ENCODE measurements at places on chromosomes 2 and 18. TPM values are rescaled to one million over a fixed set of nuclear protein-coding genes. Genes with fewer than 3 reads are reported as not detected.

OLA1 gene
- 77.4 TPM for total RNA-seq

RNF144A gene
- total RNA-seq, result 14.0 TPM

RAB1A gene
- 69.6 TPM for total RNA-seq

MC5R gene
- not detected for total RNA-seq
